GM13977 (cell line): ENCODE measurements at places on chromosomes 1 and 21.

DNA sequence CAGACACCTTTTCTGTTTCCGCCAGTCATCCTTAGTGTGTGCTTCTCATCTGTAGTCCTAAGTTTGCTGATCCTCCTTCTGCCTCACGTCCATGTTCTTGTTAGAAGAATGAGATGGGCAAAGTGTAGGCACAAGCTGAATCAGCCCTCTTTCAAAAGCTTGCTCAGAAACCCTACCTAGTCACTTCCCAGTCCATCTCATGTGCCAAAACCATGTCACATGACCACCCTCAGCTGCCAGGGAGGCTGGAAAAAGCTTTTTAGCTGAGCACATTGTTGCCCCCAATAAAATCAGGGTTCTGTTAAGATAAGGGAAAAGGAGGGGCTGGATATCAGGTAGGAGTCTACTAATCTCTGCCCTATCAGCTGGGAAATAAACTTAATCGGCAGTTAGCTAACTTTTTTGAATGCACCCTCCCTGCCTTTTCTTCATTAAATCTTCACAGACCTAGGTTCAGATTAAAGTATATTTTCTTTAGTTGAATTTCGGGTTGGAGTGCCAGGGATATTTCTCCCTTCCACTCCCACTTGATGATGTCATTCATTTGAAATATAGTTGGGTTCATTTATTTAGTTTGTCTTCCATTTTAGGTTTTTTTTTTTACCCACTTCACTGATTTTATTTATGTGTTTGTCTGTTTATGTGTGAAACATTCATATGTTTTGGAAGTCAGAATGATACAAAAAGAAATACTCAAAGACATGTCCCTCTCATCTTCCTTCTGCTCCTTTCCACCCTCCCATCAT lies 129.2 kb downstream of the ROR1 start:
- no peak for DNase-seq

DNA sequence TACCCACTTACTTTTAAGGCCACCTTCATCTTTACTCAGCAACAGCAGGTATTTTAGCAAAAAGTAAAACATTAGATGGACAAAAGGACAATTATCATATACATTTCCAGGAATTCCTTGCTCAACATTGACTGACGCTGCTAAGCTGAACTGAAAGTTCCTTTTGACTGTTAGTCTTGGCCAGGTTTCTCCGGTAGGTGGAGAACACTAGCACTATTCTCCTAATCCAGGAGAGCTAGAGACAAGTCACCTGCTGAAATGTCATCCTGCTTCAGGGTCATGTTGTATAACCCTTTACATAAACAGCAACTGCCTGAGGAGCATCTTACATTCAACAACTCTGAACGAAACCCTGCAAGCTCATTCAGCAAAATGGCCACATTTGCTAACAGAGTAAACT lies 109.0 kb upstream of the ESRRG start:
- DNase-seq, result no peak

DNA sequence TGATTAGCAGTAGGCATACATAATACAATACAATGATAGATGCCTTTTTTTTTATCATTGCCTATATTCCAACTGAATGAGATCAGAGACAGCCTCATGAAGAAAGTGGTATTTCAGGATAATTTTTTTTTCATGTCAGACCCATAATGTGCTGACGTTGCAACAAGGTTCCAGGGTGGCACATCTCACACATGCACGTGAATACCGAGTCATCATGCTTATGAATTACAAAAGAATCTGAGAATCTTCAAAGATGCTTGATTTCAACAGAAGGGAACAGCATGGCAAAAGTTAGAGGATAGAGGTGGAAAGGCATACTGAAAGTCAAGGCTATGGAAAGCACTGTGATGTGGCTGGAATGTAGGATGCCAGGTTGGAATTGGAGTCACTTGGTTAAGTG lies 5.0 kb upstream of the RNF11 start:
- no peak for DNase-seq

DNA sequence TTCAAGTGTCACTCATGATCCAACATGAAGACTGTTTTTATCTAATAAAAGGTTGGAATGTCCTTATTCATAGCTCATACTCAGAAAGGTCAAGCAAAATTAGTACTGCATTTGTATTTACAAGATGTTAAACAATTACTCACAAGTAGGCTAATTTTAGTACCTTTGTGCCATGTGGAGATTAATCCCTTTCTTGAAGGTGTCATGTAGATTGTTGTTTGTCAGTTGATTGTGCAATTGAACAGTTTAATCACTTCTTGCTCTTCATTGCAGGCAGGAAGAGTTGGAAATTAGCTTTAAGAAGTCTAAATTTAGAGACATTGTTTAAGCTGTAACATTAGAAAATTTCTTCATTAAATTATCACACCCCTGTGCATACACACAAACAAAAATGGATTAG lies 847.1 kb downstream of the KCNT2 start:
- DNase-seq, result no peak

- DNase-seq, result no peak
Observed at GRCh38 chr1:231827337-231828105, 200.9 kb downstream of the DISC1 start.
